ENCODE measurements at places on chromosomes 1 and 21.

GRCh38 chr1:191533254-191533653, 625.0 kb upstream of the RGS18 start:
- no peak for DNase-seq

GRCh38 chr1:58406301-58407071, 140.0 kb downstream of the OMA1 start:
- no peak for DNase-seq

DNA sequence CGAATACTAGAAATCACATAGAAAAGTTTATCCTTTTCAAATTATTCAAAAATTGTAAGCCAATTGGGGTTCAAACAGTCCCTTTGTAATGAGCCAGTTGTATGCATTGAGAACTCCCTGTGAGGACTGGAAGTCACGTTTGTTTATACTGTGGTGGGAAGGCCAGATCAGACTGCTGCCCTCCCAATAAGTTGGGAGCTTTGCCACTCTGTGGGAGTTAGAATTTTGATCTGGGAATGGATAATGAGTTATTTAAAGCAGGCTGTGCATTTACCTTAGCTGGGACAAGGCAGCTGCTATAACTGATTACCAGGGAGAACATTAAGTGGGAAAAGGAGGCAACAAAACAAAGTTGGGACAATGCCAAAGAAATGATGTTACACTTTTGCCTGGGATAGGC, 178.8 kb downstream of the SDCCAG8 start:
- no peak for DNase-seq

DNA sequence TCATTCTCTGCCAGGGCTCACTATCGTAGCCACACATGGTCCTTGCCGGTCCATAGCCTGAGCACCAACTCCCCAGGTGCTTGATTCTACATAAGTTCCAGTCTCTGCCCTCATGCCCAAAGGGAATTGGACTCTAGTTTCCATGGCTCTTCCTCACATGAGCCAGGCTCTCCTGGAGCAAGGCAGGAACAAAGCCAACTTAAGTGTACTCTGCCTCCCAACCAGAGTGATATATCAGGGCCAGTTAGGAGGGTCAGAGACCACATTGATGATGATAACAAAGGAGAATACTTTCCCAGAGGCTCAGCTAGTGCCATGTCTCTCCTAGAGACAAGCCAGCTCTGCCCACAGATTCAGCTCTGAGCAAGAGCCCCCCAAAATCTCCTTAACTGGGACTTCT, 70.9 kb downstream of the ERI3 start:
- DNase-seq: no peak

DNA sequence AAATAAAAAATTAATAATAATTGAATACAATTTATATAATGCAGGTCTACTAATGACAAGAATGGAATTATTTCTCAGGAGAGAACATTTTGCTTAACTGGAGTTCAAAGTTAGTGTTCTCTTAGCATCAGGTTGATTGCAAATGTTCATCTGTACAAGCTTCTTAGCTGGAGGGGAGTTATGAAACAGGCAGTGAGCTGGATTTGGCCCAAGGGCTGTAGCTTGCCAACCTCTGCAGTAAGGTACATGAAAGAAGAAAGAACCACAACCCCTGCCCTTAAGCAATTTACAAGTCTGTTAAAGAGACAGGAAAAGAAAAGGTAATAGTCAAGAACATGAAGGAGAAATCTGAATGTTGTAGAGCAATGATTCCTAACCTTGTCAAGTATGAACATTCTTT, 17.0 kb downstream of the LPGAT1 start:
- DNase-seq: no peak

GRCh38 chr1:220772846-220773245, 13.9 kb upstream of the MTARC1 start:
- DNase-seq: no peak

DNA sequence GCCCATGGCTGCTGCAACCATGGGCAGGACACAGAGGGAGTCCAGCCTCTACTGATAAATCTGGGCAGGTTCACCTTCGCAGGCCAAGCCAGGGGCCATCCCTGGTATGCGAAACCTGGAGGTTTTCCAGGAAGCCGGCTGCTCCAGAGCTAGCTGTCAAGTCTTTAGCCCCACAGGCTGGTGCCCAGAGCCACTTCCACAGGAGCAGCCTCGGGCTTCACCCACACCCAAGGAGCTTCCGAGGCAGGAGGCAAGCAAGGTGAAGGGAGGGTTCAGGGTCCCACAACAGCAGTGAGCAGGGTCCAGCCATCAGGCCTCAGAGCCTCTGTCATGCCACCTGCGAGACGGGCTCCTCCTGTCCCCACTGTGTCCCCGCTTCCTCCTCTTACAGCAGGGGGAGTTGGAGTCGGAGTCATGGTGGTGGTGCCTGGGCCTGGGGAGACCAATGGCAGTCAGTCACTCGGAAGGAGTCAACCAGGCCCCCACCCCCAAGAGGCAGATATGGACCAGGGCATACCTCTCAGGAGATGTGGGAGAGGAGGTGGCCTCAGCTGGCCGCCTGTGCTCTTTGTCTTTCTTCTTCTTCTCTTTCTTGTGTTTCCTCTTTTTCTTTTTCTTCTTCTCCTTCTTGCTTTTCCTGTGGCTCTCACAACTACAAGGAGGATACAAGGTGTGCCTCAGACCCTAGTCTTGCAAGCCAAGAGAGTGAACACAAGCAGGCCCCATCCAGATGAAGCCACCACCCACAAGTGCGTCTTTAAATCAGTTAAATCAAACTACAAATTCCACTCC, 2.1 kb downstream of the C1orf35 start:
- no peak for DNase-seq

- DNase-seq: no peak
Measured at GRCh38 chr1:218217040-218217439, 68.1 kb upstream of the RRP15 start.

DNA sequence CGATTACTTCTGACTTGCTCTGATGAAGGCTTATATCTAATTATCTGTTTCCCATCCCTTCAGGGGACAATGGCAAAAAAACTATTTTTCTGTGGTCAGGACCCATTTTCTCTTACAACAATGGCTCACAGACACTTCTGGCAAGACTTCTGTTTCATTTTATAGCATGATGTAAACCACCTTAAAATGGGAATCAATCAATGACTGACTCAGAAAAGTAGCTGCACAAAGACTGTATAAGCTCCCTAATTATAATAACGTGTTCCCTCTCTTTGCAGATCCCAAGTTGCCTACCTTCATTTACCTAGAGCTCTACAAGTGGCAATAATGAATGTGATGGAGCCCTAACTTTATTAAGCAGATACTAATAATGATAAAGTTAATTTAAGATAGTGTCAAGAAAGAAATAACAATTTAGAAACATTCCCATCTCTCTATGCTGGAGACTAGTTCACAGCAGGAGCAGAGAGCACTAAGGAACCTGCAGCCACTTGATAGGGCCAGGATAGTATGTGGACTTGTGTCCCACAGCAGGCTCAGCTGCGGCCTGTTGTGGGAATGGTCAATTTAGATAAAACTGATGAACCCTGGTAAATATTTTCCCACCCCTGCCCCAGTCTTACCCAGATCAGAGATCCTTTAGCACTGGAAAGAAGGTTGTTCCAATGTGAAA, 538 bp downstream of the GBP2 start:
- DNase-seq: no peak

DNA sequence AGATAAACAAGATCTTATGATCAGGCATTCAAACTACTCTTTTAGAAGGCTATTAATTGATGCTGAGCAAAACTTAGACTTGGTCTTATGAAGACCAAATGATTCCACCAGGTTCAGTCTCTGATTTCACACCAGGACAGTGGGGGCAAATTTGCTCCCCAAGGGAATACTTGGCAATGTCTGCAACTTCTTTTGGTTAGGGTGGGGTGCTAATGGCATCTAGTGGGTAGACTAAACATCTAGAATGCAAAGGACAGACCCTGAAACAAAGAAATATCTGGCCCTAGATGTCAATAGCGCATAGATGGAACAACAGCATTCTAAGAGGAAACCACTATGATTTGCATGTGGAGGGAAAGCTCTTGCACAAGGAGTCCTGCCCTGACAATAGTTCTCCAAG, 30.6 kb downstream of the DPT start:
- no peak for DNase-seq

DNA sequence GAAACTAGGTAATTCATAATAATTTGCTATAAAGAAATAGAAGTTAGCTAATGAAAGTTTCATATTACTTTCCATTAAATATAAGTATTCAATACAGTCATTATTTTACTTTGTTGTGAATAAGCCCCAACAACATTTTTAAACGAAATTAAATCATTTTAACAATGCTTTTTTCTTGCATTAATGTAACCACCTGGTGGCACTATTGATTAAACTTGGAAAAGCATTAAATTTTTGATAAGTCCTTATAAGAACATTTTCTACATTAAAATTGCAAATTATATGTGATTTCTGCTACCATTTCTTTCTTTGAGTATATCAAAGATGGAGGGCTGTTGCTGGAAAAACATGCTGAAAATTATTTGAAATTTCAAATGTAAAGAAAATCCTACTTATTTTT, 918.8 kb upstream of the TMPRSS15 start:
- no peak for DNase-seq

GRCh38 chr1:1960480-1961196, 41.6 kb upstream of the TMEM52 start:
- DNase-seq: no peak

DNA sequence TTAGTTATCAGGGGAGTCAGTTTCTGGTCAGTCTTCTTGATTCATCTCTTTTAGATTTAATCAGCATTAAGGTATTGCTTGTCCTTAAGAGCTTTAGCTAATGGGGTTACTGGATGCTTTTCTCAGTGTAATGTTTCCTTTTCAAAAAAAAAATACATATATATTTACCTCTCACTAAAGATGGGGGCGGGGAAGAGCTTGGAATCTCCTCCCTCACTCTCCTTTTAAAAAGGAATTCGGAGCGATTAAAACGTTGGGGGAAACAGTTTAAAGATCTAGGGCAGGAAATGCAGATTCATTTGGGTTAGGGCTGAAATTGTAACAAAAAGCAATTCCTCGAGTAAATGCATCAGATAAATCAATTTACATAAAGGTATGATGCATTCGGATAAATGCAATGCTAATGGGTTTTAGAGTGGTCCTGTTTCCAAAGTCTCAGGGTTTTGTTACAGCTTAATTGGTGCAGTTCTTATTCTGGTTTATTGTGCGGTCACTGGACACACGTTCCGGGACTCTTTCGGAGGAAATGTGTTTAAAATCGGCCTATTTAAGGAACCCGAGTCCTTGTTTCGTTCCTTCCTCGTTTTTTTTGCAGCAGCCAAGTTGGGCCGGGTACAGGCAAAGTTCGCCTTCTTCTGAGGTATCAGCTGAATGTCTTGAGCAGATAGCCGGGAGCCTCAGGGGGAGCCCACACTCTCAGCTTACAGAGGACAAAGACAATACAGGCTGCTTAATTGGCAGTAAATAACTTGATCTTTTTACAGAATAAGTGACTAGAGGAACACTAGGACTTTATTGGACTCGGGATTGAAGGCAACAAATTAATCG, 1.6 kb downstream of the LMO4 start:
- no peak for DNase-seq

- DNase-seq: no peak
Measured at GRCh38 chr1:188991221-188991930, 1486.3 kb downstream of the BRINP3 start.

DNA sequence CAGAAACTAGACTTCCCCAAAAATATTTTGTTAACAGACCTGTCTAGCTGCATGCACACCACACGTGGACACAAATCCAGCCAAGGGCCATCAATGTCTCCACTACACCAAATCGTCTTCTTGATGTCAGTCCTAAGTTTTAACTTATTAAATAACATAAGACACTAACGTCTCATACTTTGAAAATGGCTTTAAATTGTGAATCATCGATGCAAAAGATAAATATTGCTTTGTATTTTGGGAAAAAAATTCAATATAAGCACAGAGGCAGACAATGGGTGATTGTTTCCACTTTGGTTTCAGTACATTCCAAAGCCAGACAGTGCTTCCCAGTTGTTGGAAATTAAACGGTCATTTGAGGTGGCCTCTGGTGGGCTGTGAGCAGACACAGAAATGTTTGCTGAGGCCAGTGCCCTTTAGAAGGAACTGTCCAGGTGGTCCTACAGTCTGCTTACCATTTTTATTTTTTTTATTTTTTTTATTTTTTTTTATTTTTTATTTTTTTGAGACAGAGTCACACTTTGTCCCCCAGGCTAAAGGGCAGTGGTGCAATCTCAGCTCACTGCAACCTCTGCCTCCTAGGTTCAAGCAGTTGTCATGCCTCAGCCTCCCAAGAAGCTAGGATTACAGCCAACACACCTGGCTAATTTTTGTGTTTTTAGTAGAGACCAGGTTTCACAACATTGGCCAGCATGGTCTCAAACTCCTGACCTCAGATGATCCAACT, 1.8 kb upstream of the KIAA2013 start:
- DNase-seq: no peak

- DNase-seq: no peak
Measured at GRCh38 chr1:3466366-3467075, 12.1 kb downstream of the ARHGEF16 start.

DNA sequence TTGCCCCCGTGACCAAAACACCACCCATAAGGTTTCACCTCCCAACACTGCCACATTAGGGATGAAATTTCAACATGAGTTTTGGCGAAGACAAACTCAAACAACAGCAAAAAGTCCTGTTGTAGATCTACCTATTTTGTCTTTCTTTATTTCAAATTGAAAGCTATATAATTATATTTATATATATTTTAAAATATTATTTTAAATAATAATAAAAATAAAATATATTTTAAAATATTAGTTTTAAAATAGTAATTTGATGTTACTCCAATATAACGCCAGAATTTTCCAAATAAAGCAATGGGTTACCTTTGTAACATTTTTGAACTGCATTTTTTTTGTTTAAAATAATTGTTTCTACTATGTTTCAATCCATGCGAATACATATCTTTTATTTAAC, 263.5 kb upstream of the USP25 start:
- DNase-seq: no peak

DNA sequence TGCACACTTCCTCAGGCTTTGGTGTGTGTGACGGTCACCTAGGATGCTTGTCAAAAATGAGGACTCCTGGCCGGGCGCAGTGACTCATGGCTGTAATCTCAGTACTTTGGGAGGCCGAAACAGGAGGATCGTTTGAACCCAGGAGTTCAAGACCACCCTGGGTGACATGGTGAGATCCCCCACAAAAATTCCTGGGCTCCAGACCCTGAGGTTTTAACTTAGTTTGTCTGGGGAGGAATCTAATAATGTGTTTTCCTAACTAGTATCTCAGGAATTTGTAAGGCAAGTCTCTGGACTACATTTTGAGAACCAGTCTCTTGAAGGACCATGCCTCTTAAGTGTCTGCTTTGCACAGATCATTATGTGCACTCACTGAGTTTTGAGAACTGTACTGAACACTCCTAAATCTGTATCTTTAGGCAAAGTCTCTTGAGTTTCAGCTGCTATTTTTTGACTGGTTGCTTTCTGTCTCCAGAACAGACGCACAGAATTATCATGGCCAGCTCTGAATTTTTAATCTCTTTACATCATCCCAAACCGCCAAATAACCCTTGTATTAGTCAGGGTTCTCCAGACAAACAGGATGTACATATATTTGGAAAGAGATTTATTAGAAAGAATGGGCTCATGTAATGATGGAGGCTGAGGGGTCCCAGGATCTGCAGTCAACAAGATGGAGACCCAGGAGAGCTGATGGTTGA, 45.5 kb upstream of the VANGL1 start:
- no peak for DNase-seq
